T-helper 22 cell (primary cell): ENCODE measurements at places on chromosomes 3 and 15.

- DNase-seq = no peak
Measured at GRCh38 chr3:69385723-69386555, at the start of gene FRMD4B. FRMD4B (minus strand) TSS chr3:69386088; CDS start chr3:69385989, 99 bp downstream.

DNA sequence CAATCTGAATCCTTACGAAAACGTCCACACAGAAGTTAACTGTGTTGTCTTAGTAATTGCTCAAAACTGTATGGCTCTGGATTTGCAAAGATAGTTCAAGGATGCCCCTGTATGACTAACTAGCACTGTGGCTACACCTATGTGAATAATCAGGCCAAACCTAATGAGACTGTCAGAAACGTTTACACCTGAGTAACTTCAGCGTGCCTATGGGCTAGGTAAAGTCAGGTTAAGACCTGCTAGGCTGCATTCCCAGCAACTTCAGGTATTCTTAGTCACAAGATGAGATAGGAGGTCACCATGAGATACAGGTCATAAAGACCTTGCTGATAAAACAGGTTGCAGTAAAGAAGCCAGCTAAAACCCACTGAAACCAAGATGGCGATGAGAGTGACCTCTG lies 87.8 kb upstream of the PLXND1 start:
- no peak for DNase-seq

DNA sequence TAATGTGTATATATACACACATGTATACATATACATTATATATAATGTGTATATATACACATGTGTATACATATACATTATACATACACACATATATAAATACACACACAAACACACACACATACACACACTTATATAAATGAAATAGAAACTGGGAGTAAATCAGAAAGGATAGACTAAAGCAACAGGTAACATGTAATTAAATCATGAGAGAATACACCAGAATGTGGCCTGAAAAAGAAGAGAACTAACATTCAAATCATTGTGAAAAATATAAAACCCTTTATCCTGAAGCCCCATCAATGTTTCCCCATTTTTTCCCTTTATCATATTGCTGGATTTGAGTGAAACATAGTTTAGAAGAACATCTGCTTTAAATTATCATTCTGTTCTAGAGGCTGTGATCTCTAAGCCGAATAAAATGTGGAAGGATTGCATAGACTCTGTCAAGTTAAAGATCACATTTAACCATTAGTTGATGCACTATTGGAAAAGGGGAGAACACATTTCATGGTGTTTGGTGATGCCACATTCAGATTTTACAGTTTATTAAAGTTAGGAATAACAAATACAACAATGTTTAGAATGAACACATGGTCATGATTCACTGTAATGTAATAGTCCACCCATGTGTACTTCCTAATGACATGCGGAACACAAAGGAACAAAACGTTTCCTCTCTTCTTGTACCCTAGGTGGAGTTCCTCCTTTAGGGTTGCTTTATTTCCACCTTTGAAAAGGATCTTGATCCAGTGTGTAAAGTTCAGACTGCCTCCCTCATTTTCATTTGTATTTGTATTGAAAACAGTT lies 12.5 kb upstream of the THRB start:
- no peak for DNase-seq

DNA sequence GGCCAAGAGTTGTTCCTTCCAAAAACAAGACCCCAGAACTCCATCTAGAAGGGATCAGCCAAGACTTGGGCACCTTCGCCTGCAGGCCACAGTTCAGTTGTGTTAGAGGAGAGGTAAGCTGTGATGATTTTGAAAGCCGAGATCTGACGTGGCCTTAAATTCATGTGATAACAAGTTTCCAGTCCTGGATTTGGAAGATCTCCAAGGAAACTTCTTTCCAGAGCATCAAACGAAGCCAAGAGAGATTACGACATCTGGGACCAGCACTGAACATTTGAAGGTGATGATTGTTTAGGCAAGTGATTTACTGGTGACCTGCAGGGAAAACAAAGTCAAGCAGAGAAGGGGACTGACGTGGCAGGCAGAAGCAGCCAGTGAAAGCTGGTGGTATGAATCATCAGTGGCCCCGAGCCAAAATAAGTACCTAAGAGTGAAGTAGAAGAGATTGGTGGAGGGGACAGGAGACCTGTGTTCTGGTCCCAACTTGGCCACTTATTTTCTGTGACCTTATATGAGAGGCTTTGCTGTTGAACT lies 339.0 kb upstream of the PROK2 start:
- no peak for DNase-seq

- no peak for DNase-seq
Measured at GRCh38 chr3:112908252-112908651, 61.6 kb upstream of the CD200R1L start.

GRCh38 chr3:109985943-109986555 lies 648.7 kb upstream of the DPPA4 start:
- DNase-seq = no peak

- DNase-seq = no peak
Measured at GRCh38 chr3:13335059-13335458, 85.1 kb downstream of the NUP210 start.

DNA sequence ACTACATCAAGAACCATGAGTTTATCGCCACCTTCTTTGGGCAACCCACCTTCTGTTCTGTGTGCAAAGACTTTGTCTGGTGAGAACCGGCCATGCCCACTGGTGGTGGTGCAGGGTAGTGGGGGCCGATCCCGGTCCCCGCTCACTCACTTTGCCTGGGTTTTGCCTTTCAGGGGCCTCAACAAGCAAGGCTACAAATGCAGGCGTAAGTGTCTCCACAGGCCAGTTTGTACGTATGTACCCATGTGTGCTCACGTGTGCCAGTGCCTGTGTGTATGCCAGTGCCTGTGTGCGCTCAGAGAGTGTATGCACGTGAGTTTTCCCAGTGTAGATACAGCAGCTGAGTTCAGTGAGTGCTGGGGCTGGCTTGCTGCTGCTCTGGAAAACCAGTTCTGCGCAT lies 20.5 kb downstream of the PRKCD start:
- no peak for DNase-seq

DNA sequence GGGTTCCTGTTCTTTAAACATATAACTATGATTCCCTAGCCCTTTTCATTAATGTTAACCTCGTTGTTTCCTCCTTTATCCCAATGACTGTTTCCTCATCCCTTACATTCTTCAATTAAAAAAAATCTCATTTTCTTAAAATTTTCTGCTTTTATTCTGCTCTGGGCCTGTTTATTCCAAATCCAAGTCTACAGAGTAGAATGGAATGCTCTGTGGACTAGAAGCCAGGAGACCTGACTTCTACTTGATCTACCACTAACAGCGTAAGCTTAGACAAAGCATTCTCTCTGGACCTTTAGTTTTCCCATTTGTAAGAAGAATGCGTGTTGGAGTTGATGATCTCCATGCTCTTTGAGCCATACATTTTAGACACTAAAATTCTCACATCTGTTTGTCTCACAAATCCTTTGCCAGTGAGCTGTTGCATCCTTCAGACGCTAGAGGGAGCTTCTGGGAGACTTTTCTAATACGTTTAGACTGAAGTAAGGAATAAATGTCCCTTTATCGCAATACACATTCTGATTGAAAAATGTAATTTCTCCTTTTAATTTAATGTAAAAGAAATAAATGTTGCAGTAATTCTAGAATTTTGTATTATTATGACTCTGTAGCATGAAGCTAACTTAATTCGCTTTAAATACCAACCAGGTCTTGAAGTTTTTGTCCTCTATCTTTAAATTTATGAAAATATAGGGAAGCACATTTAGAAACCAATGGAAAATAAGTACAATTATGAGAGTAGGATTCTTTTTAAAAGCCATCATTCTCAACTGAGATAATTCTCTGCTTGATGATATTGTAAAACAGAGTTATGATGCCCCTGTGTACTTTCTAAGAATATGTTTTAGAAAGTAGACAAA lies 21.7 kb upstream of the GMNC start:
- no peak for DNase-seq

DNA sequence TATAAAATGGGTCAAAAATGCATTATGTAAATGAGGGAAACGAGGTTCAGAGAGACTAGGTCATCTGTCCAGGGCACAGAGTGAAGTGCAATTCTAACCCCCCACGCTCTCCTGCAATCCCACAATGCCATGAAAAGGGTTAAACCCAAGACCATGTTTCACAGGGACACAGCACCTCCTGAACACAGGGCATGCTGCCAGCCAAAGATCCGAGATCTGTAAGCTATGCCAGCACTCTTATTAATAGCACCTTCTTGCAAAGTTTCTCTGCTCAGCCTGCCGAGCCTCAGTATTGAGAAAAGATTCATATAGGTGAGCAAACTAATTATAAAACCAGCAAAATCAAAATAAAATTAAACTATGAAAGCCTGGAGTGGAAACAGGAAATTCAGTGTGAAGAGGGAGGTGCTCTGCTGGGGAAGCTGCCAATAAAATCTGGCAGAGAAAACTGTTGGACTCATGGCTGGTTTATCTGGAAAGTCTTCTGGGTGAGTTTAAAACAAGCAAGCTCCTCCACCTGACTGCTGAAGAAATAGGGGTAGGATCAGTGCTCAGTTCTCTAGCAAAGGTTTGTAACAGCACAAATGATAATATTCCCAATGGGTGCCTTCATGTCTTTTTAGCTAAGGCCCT lies 50.3 kb downstream of the LRIG1 start:
- DNase-seq = no peak

DNA sequence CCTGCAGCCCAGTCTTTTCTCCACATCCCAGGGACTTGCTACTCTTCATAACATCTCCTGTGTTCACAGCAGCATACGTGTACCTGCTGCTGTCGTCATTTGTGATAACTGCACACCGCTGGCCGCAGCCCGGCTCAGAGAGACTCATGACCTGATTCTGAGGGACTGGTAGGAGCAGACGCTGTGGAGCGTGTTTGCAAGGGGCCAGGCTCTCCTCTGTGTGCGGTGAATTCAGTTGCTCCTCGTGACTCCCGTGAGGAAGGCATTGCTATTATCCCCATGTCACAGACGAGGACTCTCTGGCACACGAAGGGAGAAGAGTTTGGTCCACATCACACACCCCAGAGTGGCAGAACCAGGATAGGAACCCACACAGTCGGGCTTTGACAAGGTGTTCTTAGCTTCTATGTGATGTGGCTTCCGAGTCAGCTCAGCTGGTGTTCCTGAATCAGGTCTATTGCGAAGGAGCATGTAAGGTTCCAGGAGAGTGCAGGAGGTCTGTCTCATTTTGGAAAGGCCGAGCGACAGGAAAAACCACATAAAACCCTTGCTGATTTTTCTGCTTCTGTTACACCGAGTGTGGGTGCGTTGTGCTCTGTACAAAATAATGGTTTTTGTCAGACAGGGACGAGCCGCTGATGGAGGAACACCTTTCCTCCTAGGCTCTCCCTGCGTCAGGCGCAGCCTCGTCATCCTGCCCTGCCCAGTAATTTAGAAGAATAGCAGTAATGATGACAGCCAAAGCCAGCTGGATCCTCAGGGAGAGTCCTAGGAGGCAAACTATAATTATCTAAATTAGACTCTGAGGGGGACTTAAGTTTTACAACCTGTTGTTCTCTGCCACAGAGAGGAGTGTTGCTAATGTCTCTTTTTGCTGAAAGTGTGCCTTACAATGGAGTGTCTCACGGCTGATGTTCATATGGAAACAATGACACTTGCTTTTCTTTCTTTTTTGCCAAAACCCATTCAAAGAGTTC lies 157.5 kb upstream of the RGMA start:
- no peak for DNase-seq

DNA sequence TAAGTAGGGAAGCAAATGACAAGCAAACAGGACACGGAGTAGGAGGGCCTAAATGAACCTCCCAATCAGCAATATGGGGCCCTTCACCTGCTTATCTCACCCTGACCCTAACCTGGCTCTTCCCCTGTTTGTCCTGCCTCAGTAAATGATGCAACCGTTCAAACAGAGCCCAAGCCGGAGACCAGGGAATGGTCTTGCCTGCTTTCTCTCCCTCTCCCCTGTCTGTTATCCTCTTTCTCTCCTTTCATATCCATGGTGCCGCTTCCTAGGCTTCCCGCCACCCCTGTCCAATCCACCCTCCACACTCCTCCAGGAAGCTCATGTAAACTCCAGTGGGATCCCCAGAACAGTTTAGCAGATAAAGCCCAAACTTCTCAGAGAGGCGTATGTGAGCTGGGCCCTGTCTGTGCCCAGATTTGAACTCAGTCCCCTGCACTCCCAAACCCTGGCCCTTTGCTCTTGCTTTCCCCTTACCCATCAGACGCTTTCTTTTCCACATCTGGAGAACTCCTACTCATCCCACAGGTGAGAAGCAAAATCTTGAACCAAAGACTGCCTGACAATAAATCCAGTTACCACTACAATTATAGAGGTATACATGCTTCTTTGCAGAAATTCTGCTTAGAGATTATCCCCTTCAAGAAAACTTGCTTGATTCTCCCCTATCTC lies 45.7 kb upstream of the STT3B start:
- DNase-seq = no peak

GRCh38 chr3:187213616-187214015 lies 16.3 kb downstream of the RTP1 start:
- DNase-seq = no peak
